ENCODE measurements at places on chromosomes 7 and 10.
A peak's percentile ranks its signal among the peaks of the same experiment; 100 is the strongest.

DNA sequence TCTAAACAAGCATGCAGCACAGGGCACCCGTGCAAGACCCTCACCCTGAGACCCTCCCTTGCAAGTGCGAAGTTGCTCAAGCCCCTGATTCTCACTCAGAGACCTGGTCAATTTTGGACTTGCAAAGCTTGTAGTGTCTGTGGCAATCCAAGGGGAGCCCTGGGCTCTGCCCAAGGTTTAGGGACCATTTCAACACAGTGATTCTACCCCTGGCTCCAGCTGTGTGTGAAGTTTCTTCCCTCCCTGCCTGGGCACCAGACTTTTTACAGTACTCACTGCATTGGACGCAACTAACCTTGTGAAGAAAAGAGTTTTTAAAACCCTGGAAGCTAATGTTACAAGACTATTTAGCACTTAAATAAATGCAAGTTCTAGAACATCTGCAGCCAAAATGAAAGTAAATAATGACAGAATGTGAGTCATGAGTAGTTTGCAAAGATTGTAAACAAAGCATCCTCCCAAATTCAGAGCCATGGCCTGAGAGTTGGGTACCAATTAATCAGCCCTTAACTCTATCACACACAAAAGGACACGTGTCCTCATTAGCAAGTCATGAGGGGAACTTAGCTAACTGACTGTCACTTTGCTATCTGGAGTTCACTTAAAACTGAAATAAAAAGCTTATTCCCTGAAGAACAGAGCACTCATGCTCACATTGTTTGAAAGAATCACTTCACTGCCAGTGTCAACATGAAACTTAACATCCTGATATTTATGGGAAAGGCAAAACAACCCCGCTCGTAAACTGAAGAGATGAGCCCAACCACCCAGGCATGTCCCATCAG, 48.1 kb downstream of the RGS10 start:
- DNase-seq = peak; percentile 28

DNA sequence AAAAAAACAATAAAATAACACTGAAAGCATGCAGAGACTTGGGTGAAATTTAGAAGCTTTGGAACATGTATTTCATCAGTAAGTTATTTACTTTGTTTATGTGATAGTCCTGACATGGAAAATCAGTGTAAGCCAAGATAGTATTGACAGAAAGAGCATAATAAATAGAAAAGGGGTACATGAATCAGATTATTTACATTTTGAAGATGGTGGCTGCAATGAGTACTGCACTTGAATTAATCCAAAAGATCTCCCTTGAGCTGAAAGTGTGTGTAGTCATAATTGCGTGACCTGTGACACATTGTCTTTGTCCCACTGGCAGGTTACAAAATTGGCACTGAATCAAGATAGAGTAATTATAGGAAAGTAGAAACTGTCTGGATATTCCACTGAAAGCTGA, 562.9 kb downstream of the GFRA1 start:
- no peak for DNase-seq

GRCh38 chr10:122422266-122422989, 32.0 kb upstream of the ARMS2 start:
- no peak for DNase-seq

DNA sequence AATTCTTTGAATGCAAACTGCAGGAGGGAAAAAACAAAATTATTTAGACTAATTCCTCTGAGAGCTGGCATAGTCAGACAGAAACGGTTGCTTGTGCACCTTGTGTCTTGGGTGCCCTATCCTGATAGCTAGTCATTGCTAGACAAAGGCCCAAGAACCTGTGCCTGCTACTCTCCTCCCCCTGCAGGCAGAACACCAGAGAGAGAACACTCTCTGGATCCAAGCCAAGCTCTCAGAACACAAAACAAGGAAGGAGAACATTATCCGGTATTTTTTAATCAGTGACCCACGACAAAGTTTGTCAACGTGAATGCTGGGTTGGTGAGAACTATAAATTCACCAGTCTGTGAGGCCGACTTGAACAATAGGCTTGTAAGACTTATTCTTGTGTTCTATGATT, 18.8 kb upstream of the PPP1R9A start:
- DNase-seq = peak; percentile 32

DNA sequence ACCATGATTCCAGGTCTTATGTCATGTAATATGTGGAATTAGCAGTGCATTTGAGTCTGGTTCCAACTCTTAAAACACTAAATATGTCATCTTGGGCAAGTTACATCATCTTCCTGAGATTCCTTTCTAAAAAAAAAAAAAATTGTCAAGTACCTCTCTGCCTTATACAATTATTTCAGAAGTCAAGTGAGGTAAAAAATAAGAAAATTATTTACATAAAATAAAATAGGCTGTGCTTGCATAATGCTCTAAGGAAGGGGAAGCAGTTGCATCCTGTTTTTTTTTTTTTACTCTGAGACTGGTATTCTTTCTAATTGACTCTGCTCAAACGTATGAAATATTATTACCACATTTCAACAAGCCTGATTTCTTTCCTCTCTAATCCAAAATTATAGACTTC, 55.1 kb upstream of the SEMA3A start:
- DNase-seq = no peak

DNA sequence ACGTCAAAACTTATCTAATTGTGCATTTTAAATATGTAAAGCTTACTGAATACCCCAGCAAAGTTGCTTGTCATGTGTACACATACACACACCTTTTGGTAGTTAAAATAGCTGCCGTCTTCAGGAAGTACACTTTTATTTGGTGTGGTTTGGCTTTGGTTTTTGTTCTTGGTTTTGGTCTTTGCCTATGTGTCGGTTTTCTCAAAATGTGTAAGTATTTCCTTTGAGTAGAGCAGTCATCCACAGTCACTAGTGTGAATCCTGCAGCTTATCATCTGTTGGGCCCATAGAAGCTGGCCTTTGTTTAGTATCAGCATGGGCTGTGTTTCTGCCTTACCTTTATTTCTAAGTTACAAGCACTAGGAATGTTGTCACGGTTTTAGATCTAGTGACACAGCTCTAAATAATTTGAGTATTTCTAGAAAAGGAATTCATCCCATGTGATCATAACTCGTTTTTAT, 35.3 kb downstream of the NET1 start:
- DNase-seq = no peak

DNA sequence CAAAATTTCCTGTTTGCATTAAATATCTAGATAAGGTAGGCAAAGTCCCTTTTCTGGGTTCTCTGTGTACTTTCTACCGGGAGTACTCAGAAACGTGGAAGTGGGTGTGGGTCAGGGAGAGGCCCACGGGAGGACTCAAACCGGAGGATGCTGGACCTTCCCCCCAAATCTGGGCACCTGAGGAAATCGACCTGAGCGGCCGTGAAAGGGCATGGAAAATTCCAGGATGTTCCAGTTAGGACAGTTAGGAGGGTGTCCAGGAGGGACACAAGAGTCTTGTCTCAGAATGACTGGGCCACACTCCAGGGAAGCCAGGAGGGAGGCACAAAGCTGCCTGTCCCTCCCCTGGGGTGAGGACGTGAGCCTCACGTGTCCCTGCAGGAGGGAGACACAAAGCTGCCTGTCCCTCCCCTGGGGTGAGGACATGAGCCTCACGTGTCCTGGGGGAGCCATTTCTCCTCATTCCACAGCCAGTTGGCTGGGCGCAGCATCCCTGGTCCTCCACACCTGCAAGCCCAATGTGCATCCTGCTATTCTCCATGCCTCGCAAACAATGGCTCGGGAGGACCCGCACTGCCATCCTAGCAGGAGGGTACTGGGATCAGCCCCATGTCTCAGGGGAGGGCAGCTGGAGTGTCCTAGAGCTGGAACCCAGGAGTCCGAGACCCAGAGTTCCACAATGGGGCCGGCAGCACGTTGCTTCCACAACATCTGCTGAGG, 190.5 kb upstream of the PPP2R2D start:
- no peak for DNase-seq

- DNase-seq = no peak
These were observed 52.4 kb downstream of the SHH start for GRCh38 chr7:155759740-155760430.

- DNase-seq = no peak
These were observed 257.2 kb upstream of the CTBP2 start for GRCh38 chr10:125417605-125418004.

- DNase-seq = peak; percentile 73
These were observed 24.8 kb downstream of the FAM53B start for GRCh38 chr10:124719213-124719851.

DNA sequence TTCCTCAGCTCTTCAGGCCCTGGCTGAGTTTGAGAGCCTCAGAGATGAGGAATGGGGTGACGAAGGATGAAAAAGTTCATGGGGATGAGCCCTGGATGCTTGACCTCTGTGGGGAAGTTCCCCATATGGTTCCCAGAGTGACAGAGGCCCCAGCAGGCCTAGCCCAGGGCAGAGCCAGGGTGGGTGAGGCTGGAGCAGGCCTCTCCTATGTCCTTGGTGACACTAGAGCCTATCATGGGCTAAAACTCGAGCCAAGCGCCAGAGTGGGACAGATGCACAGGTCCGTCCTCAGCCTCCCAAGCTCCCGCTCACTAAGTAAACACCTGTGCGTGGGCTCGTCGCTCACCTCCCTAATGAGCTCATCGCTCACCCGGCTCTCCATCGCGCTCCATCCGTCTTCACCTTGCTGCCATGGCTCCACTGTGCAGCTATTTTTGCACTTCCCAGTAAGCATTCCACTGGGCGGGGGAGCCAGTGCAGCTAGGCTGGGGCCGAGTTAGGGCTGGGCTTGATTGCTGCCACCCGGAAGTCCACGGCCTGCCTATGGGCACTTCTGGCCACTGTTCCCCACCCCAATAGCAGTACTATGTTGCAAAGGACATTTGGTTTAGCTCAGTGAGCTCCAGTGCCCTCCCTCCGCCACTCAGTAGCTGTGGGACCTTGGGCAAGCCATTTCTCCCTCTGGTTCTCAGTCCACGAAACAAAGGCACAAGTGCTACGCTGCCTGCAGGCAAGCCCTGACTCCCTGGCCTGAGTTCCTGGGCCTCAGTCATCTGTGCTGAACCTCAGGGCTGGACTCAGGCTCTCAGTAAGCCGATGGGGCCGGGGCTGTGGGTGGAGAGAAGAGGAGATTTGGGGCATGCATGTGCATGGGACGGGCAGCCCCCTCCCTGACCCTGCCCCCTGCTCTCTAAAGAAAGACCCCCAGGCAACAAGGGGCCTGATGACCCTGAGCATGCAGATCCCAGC, 117.3 kb upstream of the PCBD1 start:
- no peak for DNase-seq

GRCh38 chr10:123651421-123652047, 14.6 kb upstream of the GPR26 start:
- DNase-seq = no peak

DNA sequence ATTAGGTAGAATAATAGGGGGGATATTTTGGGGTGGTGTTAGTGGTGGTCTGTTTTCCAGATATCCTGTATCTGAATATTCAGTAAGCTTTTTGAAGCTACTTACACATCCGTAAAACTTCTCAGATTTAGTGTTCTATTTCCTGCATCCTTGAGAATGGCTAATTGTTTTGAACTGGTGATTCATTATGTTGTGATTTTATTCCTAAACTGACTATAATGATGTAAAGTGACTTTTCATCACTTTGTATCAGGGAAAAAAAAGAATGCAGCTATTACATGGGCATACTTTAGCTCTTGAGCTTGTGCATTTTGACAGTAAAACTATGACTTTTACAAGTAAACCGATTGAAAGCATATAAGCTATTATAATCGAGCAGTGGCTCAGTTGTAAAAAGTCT, 18.2 kb downstream of the WAC start:
- DNase-seq = no peak

DNA sequence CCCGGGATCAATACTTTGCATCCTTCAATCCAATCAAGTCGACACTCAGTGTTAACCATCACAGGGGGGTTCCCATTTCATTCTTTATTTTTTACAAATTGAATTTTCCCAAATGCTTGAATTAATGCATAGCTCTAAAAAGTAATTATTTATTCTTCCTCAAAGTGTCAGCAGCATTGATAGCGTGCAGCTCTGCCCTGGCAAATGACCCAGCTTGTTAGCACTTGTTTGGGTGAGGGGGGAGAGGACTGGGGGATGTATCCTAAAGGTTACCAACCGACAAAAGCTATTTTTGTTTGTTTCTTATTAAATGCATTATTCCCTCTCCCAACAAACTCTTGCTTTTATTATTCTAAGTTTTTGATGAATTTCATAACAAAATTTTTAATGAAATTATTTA, 27.0 kb upstream of the ELMO1 start:
- no peak for DNase-seq

DNA sequence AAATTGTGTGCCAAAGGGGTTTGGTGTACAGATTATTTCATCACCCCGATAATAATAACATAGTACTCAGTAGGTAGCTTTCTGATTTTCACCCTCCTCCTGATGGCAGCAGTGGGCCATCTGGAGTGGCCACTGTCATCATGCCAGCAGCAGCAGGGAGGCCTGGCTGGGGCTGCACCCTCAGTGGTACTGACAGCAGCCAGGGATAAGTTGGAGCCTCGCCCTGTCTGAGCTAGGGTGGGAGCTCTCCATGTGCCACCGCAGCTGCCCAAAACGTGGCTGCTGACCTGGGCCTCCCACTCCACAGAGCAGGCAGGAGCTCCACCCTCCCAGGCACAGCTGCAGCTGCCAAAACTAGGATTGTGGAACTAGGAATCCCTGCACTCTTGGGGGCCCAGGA, 700.8 kb upstream of the KCND2 start:
- DNase-seq = no peak

GRCh38 chr10:52391927-52392602, 78.0 kb downstream of the DKK1 start:
- no peak for DNase-seq

DNA sequence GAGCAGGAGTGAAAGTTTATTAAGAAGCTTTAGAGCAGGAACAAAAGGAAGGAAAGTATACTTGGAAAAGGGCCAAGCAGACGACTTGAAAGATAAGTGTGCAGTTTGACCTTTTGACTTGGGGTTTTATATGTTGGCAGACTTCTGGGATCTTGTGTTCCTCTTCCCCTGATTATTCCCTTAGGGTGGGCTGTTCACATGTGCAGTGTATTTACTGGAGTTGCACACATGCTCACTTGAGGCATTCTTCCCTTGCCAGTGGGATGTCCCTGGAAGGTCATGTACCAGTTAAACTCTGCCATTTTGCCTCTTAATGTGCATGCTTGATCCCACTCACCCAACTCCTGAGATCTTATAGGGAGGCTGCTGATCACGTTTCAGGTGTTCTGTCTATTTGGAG, 23.4 kb upstream of the ARHGAP12 start:
- DNase-seq = no peak

DNA sequence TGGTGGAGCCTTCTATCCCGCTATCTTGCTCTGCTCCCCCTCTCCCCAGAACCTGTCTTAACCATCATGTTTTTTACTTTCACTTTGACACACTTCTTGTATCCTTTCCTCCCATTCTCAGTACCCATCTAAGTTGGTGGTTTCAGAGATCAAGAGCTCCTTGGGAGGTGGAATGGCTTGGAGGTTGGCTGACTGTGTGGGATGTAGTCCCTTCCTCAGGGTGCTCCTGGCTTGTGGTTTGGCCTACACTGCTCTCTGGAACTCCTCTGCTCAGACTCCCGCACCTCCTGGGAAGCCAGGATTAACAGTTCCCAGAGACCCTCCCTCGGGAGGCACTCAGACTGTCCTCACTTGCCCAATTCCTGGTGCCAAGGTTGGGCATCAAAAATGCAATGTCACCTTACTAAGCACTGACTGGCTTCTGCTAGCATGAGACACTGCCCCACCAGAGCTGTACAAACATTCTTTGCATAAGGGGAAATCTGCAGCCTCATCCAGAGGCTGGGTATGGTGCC, 93.1 kb upstream of the NAMPT start:
- DNase-seq = peak; percentile 1
